Activated naive CD4-positive, alpha-beta T cell treated with Interleukin-2 at 50 U/mL for 16 hours (primary cell): ENCODE measurements at places on chromosomes 5 and 9.

- DNase-seq: no peak
Observed at GRCh38 chr5:58046371-58046770, 413.5 kb downstream of the PLK2 start.

- DNase-seq: no peak
Observed at GRCh38 chr5:175711472-175712312, 53.8 kb downstream of the HRH2 start.

- no peak for DNase-seq
Observed at GRCh38 chr9:122029898-122030297, 63.2 kb downstream of the TTLL11 start.

DNA sequence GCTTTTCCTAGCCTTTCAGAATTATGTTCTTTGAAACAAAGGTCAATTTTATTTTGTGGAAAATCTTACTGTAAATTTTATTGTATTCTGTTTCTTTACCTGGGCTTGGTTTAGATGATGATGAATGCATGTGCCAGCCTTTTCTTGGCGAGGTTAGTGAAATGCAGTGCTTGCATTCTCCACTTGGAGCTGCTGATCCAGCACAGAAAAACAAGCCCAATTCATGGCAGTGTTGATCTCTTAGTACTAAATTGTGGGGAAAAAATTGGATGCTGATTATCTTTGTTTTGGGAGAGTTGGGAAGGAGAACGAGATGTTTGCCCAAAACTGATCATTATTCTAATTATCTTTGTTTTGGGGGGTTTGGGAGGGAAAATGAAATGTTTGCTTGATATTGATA is 3.7 kb downstream of the HABP4 start:
- no peak for DNase-seq

DNA sequence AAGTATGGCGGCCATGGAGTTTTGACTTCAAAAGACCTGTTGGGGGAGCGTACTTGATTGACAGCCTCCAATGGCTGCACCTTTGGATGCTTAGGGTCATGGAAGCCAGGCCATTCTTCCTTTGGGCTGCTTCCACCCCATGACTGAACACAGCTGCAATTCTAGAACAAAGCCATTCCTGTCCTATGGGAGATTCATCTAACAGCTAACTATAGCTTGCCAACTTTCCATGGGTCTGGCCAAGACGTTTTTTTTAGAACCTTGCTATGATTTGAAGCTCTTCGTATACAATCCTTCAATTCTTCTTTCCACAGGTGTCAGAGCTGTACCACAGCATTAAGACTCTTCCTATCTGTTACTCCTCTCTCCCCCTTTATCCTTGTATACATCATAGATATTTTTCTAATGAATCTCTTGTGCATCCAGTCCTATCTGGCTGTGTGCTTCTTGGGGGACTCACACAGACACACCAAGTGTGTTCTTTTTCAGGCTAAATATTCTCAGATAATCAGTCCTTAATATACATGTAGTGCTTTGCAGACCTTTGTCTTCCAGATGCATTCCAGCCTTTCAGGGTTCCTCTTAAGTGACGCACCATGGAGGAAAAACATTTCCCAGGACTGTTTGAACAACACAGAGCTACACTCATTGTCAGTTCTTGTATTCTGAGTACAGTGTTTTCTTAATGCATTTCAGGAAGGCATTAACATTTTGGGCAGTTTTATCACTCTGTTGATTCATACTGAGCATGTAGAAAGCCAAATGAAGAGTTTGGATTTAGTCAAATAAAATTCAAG is 198.9 kb downstream of the TAF11L14 start:
- no peak for DNase-seq

GRCh38 chr9:92664394-92665152 is 5.4 kb downstream of the IPPK start:
- DNase-seq: no peak

DNA sequence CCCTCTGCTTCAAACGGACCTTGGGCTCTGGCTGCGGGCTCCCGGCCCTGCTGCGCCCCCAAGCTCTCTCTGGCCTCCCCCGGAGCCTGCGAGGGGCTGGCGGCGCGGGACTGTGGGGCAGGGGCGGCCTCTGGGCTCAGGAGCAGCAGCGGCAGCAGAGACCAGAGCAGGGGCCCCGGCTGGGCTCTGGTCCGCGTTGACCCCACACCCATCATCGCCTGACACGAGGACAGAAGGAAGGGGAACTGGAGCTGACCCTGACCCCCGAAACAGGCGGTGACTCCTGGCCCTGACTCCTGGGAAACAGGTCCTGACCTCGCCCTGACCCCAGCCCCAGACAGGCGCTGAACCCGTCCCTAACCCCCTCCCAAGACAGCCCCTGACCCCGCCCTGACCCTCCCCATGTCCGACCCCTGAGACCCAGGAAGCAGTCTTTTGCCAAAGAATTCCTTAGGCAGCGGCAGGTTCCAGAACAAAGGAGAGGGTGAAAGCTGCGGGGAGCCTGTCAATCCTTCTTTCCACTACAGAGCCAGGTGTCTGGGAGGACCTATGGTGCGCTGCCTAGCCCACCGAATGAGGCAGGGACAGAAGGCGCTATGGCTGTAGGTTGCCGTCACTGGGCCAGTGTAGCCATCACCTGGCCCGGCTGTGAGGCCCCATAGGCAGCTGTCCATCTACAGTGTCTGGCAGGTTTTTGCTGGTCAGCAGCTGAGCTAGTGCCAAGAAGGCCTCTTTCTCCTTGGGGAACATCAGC is 74.7 kb upstream of the SPTLC1 start:
- DNase-seq: no peak

DNA sequence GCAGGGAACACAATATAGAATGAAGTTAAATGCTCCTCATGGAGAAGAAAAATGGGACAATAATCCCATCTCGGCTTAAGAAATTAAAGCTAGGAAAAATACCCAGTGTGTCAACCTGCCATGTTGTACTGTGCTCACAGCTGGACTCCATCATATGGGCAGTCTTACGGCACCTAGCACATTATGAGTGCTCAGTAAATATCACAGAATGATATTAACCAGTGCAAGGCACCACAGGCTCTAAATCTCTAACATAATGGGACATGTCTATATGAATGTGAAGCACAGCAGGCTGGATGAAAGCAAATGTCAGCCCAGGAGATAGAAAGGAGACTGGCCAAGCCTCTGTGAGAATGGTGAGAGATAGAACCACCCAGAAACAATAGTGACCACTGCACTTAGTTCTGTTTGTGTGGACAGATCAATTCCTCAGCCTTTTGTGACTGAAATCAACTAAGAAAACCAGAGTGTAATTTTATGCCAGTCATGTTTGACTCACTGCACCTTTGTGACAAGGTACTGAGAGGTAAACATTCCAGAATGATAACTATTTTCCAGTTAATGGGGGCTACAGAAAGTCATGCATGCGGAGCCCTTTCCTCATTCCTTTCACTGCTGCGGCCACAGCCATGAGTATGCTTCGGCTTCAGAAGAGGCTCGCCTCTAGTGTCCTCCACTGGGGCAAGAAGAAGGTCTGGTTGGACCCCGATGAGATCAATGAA is 140.4 kb upstream of the CDH6 start:
- DNase-seq: no peak

- DNase-seq: no peak
Observed at GRCh38 chr9:97316904-97317303, 9.4 kb downstream of the CCDC180 start.

DNA sequence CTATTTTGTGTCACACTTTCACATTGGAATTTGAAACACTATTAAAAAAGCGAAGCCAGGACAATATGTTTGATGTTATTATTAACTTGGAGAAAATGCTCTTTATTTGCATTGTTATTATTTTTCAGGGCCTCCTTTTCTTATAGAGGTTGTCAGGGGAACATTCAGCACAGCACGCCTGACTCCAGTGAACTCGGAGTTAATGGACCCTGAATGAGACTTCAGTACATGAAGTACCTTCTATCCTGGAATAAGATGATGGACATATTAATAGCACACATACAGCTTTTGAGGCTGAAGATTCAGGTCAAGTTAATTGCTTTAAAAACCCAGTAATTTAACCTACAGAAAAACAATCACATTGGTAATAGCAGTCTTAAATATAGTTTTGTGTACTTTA is 652.9 kb downstream of the SEMA5A start:
- no peak for DNase-seq

- DNase-seq: no peak
Observed at GRCh38 chr5:6728011-6728794, 15.0 kb downstream of the TENT4A start.

DNA sequence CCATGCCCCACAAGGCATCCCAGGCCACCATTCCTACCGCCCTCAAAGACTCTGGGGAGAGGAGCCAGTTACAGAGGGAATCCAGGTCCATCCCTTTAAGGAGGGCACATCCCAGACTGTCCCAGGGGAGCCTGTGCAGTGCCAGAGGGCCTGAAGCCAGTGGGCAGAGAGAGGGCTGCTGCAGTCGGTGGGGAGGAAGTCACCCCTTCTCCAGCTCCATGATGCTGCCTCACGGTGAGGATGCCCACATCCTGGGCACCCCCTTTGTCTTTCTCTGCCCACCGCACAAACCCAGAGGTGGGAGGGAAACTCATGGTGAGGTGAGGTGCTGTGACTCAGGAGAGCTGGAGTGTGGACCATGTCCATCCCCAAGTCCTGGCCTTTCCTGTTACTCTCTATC is 26.2 kb upstream of the ANKRD33B start:
- DNase-seq: no peak

GRCh38 chr9:128808543-128808942 is 9.8 kb upstream of the ENDOG start:
- DNase-seq: no peak

- no peak for DNase-seq
Observed at GRCh38 chr9:38233796-38234355, 158.6 kb upstream of the ALDH1B1 start.

- no peak for DNase-seq
Observed at GRCh38 chr5:79243224-79243623, 7.3 kb downstream of the JMY start.

DNA sequence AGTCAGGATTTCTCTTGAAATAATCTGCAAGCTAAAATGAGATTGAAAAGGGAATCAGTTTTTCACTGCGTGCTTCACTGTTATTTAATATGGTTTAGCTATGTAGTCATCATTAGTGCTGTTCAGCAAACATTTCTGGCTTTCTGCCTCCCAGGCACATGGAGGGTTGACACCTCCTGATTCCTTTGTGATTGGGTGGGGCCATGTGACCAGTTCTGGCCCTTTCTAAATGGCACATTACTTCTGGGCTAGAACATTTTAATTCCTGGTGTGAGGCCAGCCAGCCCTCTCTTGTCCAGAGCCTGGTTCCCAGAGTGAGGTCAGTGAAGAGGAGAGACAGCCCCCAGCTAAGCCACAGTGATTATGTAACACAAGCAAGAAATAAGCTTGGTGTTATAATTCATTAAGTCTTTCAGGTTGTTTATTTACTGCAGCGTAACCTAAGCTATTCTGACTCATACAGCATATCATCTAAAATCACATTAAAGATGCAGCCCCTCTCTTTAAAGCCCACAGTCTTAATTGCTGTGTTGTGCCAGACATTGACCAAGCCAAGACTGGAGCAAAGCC is 17.4 kb upstream of the ARSI start:
- no peak for DNase-seq

DNA sequence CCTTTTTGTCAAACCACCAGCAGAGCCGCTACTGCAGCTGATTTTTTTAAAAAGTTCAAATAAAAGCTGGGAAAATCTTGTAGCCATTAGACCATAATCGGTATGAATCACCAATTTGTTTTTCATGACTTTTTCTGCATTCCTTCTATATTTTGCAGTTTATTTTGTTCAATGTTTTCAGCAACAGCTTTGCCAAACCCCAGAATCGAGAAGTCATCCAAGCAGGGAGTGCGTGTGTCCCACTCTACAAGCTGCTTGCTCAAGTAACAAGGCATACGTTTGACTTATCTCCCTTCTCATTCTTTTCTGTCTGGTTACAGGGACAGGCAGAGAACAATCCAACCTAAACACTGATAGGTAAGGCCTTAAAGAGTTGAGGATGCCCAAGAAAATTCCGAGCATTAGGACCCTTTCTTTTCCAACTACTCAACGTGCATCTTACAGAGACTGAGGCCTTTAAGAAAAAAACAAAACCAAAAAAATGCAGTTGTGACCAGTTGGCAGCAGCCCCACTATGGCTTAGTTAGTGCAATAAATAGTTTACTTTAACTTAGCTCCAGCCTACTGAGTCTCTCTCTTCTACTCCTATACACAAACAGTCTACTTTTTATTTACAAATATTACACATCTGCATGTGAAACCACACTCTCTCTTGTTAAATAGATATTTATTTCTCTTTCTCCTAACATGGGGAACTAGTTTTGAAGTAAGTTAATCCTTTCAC is 134.7 kb upstream of the SLIT3 start:
- no peak for DNase-seq

GRCh38 chr9:129103595-129103965 is 7.0 kb downstream of the CRAT start:
- DNase-seq: no peak

DNA sequence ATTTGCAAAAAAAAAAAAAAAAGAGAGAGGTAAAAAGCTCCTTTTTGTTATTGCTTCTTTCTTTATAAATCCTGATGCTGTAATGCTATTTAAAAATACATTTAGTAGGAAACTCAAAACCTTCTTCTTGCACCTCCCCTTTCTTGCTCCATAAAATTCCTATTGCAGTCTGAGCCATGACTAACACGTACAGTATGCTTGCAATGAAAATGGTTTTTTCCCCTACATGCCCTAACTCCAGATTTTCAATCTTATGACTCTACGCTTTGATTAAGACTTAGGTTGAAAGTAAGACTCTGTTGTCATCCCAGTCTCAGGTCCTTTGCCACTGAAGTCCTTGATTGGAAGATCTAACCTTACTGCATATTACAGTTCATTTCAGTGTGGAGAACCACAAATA is 23.9 kb downstream of the FGF10 start:
- DNase-seq: no peak

- DNase-seq: no peak
Observed at GRCh38 chr5:119212676-119213075, 141.8 kb downstream of the DMXL1 start.

- DNase-seq: no peak
Observed at GRCh38 chr9:110936237-110936636, 102.0 kb downstream of the LPAR1 start.

DNA sequence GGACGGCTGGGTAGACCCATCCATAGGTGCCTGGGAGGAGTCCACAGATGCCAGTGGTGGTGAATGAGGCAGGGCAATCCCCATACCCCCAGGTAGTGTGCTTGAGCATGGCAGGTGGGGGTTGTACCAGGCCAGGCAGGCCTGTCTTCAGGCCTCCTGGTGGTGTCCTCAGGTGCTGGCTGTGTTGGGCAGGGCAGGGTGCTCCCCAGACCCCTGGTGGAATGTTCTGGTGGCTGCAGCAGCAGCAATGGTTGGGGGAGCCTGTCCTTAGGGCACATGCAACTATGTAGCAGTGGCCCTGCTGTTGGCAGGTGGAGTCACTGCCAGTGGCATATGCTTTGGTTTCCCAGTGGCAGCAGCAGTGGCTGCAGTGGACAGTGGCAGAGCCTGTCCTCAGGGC is 10.0 kb downstream of the ALG2 start:
- no peak for DNase-seq

GRCh38 chr5:80189201-80189600 is 66.6 kb downstream of the SERINC5 start:
- DNase-seq: no peak

GRCh38 chr5:108675736-108676135 is 72.0 kb upstream of the FER start:
- DNase-seq: no peak

GRCh38 chr5:74199005-74199404 is 441.5 kb downstream of the ENC1 start:
- DNase-seq: no peak

- no peak for DNase-seq
Observed at GRCh38 chr5:103646698-103647614, 84.4 kb upstream of the NUDT12 start.
